ENCODE measurements at places on chromosomes 4 and X. TPM values are rescaled to one million over a fixed set of nuclear protein-coding genes. Genes with fewer than 3 reads are reported as not detected.
A peak's percentile ranks its signal among the peaks of the same experiment; 100 is the strongest.

Gene ATP10D
- total RNA-seq: 8.0 TPM

Gene TBX22
- 0.38 TPM for total RNA-seq

Gene HSPA4L
- 6.2 TPM for total RNA-seq

Gene XKRX
- not detected for total RNA-seq

Gene SMR3B
- not detected for total RNA-seq

Gene ANOS1
- total RNA-seq: 4.9 TPM

Gene PAPSS1
- total RNA-seq: 10.0 TPM

Gene MAGEB2
- not detected for total RNA-seq

DNA sequence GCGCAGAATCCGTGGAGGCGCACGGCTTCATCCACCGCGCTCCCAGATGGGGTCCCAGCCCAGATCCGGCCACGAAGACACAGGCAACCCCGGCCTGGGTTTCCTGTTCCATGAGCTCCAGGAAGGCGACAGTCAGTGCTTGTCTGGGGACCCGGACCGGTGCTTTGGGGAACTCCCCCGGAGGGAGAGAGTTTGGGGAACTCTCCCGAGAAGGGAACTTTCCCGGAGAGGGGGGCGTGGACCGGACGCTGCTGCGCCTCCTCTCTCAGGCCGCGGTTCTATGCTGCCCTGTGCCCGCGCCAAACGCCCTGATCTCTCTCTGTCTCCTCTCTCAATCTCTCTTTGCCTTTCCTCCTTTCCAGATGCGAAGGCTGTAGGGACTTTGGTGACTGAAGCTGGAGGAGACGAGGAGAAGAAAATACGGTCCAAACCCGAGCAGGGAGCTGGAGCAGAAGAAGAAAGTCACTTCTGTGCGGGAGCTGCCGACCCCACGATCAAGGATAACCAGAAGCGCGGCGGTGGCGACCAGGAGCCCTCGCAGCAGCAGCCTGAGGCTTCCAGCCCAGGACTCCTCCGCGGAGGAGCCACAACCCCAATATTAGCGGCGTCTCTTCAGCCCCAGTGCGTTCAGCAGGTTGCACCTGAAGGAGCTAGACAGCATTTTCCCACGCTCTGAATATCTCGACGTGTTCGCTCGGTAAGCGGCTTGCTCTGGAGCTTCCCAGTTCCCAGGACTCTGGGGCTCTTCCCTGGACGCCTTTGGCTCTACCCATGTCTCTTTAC lies 47.6 kb upstream of the NKAP start:
- no peak for DNase-seq

DNA sequence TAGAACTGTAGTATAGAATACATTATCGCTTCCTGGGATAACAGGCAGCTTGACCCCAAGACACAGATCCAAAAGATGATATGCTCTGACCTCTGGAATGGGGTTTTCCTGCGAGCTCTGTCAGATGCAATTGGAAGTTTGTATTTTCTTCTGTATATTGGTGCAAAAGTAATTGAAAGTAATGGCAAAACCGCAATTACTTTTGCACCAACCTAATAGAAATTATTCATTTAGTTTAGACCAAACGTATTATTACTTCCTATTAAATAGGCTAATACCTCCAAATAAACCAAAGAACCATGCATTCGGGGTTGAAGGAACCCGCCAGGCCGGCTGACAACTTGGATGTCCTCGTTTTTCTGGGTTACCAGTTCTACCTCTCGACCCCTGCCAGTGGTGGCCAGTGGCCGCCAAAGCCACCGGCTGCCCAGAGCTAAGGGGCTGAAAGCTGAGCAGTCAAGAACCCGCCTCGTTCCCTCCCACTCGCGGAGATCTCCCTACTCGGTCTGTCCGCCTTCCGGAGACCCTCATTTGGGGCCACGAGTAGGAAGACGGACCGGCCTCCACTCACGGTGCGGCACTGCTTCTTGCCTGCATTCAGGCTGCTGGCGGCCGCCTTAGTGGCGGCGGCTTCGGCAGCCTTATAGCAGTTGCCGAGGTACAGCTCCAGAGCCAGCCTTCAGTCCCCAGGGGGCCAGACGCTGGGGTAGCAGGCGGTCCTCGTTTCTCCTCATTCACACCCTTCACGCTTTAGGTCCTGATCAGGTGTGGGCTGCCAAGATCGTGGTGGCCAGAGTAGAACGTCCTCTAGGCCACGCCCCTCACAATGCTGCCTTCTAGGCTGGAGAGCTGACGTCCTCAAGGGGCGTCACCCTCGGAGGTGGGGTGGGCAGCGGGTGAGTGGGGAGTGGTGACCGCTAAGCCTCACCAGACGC lies 121.9 kb downstream of the RBMX2 start:
- no peak for DNase-seq

- no peak for DNase-seq
Observed at GRCh38 chr4:121108557-121108956, 36.2 kb upstream of the NDNF start.

DNA sequence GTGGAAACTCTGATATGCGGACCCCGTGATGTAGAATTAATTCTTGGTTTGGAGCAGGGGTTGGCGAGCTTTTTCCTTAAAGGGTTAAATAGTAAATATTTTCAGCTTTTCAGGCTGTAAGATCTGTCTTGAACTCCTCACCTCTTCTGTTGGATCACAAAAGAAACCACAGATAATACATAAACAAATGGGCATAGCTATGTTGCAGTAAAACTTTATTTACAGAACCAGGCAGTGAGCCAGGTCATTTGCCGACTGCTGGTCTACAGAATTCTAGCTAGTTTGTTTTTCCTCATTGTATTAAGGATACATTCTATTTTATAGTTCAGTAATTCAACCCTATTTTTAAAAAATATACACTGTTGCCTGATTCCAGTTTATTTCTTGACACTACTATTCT lies 116.6 kb downstream of the PAPSS1 start:
- no peak for DNase-seq

DNA sequence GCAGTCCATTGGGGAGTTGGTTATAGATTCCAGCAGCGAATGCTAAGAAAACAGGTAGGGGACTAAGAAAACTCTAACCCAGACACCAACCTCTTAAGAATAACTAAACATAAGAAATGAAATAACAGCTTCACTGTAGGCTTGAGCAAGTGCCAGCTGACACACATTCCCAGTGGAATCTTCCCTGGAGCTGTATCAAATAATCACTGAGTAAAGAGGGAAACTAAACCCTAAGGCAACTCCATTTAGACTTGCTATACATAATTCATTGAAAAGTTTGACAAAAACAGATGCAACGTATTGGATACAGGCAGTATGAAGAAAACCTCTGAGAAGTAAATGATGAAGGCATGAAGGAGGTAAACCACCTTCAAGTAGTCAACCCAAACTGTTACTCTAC lies 293.5 kb downstream of the OPHN1 start:
- no peak for DNase-seq

GRCh38 chr4:1045595-1046201 lies 34.3 kb downstream of the FGFRL1 start:
- DNase-seq: peak; percentile 45

GRCh38 chrX:22559506-22559905 lies 286.8 kb downstream of the CBLL2 start:
- DNase-seq: no peak

DNA sequence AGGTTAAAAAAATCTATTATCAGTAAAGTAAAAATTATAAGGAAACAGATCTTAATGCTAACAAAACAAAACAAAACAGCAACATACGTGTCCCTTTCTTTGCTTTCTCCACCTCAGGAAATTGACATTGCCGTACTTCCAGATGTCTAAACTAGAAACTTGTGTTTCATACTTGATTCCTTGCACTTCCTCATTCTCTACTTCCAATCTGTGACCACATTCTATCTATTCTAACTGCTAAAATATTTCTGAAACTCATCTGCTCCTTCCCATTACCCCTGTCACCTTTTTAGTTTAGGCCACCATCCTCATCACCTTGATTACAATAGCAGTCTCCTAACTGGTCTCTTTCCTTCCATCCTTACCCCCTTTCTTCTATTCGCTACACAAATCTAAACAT lies 22.5 kb upstream of the RPA4 start:
- DNase-seq: no peak

- DNase-seq: no peak
Observed at GRCh38 chrX:55119271-55119670, 30.5 kb downstream of the PAGE2 start.

DNA sequence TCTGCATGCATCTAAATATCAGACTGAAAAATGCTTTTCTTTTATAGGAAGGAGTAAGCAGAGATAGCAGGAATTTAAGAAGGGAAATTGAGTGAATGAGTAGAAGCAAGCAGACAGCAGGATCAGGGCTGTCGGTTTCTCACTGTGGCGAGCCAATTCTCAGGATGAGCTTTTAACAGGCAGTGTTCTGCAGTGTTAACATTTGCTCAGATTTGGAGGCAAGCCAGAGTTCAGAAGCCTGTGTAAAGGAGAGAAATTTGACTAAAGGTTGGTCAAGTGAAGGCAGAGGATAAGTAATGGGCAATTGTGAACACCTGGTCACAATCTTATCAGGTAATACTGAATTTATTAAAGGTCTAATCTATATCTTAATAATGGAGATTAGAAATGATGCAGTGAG lies 133.3 kb upstream of the MAGEB16 start:
- no peak for DNase-seq

- no peak for DNase-seq
Observed at GRCh38 chr4:76035141-76035540, 729 bp downstream of the CXCL11 start.

- no peak for DNase-seq
Observed at GRCh38 chrX:46707274-46707965, 51.5 kb downstream of the SLC9A7 start.

DNA sequence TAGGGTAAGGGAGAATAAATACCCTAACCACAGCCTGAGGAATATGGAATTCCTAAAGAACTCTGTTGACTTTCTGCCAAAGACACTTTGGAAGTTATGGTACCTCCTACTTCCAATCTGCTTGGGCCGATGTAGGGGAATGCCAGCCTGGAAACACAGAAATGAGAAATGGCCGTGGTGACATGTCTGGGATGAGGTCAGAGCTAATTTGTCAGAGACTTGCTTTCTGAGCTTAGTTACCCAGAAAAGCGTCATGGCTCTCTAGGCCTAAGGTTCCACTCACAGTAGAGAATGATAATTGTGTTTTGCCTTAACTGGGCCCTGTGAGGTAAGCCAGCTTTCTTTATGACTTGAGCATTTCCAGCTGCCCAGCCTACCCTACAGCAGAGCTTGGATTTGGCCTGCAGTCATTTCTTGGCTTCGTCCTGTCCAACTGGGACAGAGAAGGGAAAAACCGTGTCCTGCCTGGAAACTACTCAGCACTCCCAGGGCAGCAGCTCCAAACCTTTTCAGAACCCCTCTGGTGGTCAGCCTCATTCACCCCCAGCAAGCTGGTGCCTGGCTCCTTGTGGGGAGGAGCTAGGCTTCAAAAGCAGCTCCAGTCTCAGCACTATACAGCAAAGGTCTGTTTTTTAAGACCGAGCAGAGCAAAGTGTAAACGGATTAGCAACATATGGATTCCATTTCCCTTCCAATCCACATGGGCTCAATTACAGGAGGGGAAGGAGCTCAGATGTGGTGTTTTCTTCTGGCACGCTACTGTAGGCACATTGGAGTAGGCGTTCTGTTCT lies 92.3 kb downstream of the RLIM start:
- peak; percentile 62 for DNase-seq

GRCh38 chrX:48626401-48627298 lies 29.4 kb downstream of the WDR13 start:
- DNase-seq: no peak

GRCh38 chrX:9995855-9996339 lies 28.7 kb downstream of the CLDN34 start:
- peak; percentile 92 for DNase-seq

GRCh38 chrX:119684916-119685224 lies 8.1 kb downstream of the SEPTIN6 start:
- DNase-seq: no peak

DNA sequence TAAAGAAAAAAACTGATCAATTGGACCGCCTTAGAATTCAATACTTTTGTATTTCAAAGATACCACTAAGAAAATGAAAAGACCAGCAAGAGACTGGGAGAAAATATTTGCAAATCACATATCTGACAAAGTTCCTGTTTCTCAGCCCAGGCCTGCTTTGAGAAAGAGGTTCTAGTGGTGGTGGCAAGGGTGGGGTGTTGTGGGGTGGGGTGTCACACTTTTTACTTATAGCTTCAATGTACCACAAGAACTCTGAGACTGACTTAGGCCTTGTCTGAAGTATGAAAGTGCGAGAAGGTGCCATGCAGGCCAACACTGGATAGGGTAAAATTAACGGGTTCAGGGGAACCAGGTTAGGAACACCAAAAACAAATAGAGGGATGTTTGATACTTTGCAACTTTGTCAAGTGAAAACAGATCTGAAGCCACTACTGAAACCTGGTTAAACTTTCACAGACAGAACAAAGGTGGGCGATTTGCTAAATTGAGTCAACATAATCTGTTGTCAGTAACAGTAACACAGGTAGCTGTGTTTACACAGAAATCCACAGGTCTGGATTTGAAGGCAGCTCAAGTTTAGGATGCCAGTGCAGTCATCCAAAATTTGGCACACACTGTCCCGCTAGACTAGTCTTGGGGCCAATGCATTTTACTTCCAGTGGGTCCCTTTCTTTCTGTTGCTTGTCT lies 88.8 kb downstream of the DGKK start:
- DNase-seq: no peak

- no peak for DNase-seq
Observed at GRCh38 chr4:65167719-65168118, 502.6 kb downstream of the EPHA5 start.

GRCh38 chr4:130542953-130543352 lies 1447.0 kb downstream of the C4orf33 start:
- DNase-seq: no peak

GRCh38 chr4:113899271-113900070 lies 80.0 kb downstream of the ARSJ start:
- DNase-seq: no peak

DNA sequence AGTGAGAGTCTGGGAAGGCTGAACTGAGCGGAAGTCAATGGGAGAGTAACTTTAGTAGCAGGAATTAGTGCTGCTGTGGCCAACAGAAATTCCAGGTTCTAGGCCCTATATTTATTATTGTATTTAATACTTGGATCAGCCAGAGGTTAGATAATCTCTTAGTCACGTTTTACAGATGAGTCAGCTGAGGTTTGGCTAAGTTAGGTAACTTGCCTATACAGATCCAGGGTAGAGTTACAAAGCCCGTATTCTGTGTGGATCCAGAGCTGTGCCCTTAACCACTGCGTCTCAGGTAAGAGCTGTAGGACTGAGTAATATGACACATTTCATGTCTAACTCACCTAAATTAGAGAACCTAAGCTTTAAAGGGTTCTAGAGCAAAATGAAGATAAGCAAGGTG lies 20.5 kb downstream of the PSMD10 start:
- DNase-seq: no peak
